ENCODE measurements at places on chromosomes 6 and 20.

DNA sequence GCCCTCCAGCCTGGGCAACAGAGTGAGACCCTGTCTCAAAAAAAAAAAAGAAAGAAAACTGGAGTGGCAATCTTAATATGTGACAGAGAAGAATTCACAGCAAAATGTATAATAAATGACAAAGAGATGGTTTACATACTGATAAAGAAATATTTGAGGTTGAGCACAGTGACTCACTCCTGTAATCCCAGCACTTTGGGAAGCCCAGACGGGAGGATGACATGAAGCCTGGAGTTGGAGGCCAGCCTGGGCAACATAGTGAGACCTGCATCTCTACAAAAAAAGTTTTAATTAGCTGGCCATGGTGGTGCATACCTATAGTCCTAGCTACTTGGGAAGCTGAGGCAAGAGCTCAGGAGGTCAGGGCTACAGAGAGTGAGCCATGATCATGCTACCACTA, 12.4 kb upstream of the DEFB118 start:
- no peak for DNase-seq
- no peaks in the 10 kb centered on the region for H3K4me1 ChIP-seq
- H3K27me3 ChIP-seq = no peaks in the 10 kb centered on the region
- H3K27ac ChIP-seq = no peak overlapping the region

GRCh38 chr20:37502654-37503053, 18.4 kb upstream of the NNAT start:
- H3K36me3 ChIP-seq = no peaks in the 10 kb centered on the region
- DNase-seq = no peak
- no peaks in the 10 kb centered on the region for H3K27me3 ChIP-seq
- no peak overlapping the region for H3K27ac ChIP-seq
- no peak overlapping the region for H3K4me3 ChIP-seq

- no peaks in the 10 kb centered on the region for H3K4me1 ChIP-seq
- no peak overlapping the region for H3K27ac ChIP-seq
- H3K27me3 ChIP-seq = no peaks in the 10 kb centered on the region
- H3K36me3 ChIP-seq = peaks cover 42% of the 10 kb centered on the region
- no peak overlapping the region for H3K4me3 ChIP-seq
- DNase-seq = no peak
Measured at GRCh38 chr20:58447511-58448391, 58.7 kb downstream of the VAPB start.

- no peaks in the 10 kb centered on the region for H3K36me3 ChIP-seq
- DNase-seq = no peak
- H3K27me3 ChIP-seq = no peaks in the 10 kb centered on the region
Measured at GRCh38 chr6:46509063-46509462, 17.8 kb upstream of the RCAN2 start.

DNA sequence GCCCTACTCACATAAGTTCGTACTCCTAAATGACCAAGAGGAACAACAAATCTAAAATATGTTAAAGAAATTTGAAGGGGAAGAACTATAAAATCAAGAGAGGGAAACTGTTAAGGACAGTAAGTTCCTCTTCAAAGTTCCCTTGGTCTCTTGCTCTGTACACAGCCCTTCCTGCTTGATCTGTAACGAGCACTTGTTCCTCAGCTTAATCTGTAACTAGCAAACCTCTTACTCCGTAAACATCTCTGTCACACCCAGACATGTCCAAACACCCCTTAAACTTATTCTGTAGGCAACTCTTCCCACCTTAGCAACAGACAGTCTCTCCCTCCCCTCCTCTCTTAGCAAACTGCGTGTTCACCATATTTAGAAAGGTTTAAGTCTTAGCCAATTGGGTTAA, 29.9 kb downstream of the PLN start:
- H3K27ac ChIP-seq = no peak overlapping the region
- H3K27me3 ChIP-seq = no peaks in the 10 kb centered on the region
- no peak overlapping the region for H3K4me3 ChIP-seq
- peaks cover 4% of the 10 kb centered on the region for H3K36me3 ChIP-seq

- no peaks in the 10 kb centered on the region for H3K36me3 ChIP-seq
- DNase-seq = no peak
- no peaks in the 10 kb centered on the region for H3K27me3 ChIP-seq
- H3K4me1 ChIP-seq = peaks cover 45% of the 10 kb centered on the region
- H3K4me3 ChIP-seq = no peak overlapping the region
Measured at GRCh38 chr6:13412639-13413465, 74.5 kb downstream of the GFOD1 start.

- no peak for DNase-seq
- no peaks in the 10 kb centered on the region for H3K4me1 ChIP-seq
- H3K27ac ChIP-seq = no peak overlapping the region
- H3K4me3 ChIP-seq = no peak overlapping the region
Measured at GRCh38 chr6:117050301-117050700, 173.3 kb downstream of the RFX6 start.

GRCh38 chr20:19253916-19254820, 41.7 kb downstream of the SLC24A3 start:
- no peak overlapping the region for H3K4me3 ChIP-seq
- H3K36me3 ChIP-seq = no peaks in the 10 kb centered on the region
- peak overlapping the region; percentile 79 for H3K27ac ChIP-seq
- H3K27me3 ChIP-seq = no peaks in the 10 kb centered on the region
- DNase-seq = peak; percentile 83

GRCh38 chr6:12271997-12272396, 18.2 kb upstream of the EDN1 start:
- H3K4me1 ChIP-seq = peaks cover 26% of the 10 kb centered on the region
- H3K36me3 ChIP-seq = no peaks in the 10 kb centered on the region
- H3K4me3 ChIP-seq = no peak overlapping the region
- H3K27me3 ChIP-seq = no peaks in the 10 kb centered on the region

DNA sequence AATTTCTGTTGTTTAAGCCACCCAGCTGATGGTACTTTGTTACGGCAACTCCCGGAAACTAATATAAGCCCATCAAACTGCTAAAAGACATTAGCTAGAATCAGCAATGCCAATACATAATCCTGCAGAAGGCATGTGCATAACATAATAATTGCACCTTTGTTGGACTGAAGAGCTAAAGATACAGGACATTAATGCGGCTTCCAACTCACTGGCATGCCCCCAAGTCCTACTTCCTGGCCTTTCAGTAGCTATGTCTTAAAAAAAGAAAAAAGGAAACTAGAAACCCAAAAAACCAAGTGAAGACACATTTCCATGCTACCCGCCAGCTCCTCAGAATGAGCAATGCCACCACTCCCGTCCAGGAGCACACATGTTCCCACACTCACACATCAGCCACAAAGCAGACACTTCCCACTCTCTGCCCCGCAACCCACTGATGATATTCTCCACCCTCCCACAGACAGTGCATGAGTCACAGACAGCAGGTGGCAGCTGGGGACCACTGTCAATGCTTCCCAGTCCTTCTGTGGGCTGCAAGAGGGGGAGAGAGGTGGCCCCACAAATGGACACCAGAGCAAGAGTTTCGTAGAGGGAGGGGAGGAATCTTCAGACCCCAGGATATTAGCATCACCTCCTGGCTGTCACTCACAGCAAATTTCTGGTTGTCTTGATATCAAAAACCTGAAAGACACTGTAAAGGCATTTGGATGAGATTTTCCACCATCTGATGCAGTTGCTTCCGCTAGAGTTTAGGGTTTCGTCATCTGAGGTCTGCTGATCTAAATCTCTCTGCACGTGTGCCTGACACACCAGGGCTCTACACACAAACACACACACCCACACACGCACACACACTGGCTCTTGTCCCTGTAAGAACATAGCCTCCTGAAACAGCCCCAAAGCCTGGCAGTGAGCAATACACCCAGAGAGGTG, 32.8 kb downstream of the GFOD1 start:
- H3K27me3 ChIP-seq = no peaks in the 10 kb centered on the region
- peaks cover 18% of the 10 kb centered on the region for H3K36me3 ChIP-seq
- H3K27ac ChIP-seq = peak overlapping the region; percentile 71
- DNase-seq = peak; percentile 89

- peak overlapping the region; percentile 43 for H3K27ac ChIP-seq
- H3K36me3 ChIP-seq = no peaks in the 10 kb centered on the region
- H3K27me3 ChIP-seq = no peaks in the 10 kb centered on the region
- H3K4me3 ChIP-seq = no peak overlapping the region
Measured at GRCh38 chr6:142380626-142381025, 78.8 kb downstream of the ADGRG6 start.

- H3K4me3 ChIP-seq = no peak overlapping the region
- no peaks in the 10 kb centered on the region for H3K4me1 ChIP-seq
- peaks cover 34% of the 10 kb centered on the region for H3K27me3 ChIP-seq
- DNase-seq = no peak
Measured at GRCh38 chr20:59606566-59606965, 2.2 kb downstream of the PHACTR3 start.

- peaks cover 17% of the 10 kb centered on the region for H3K27me3 ChIP-seq
- peaks cover 3% of the 10 kb centered on the region for H3K36me3 ChIP-seq
- peaks cover 31% of the 10 kb centered on the region for H3K4me1 ChIP-seq
- DNase-seq = no peak
- H3K4me3 ChIP-seq = no peak overlapping the region
Measured at GRCh38 chr20:3778976-3779375, 2.3 kb downstream of the SPEF1 start.
